Activated gamma-delta T cell treated with Interleukin-2 at 50 U/mL for 16 hours (primary cell): ENCODE measurements at places on chromosomes 5 and 9.

- DNase-seq = no peak
Observed at GRCh38 chr9:23526806-23527205, 299.2 kb downstream of the ELAVL2 start.

DNA sequence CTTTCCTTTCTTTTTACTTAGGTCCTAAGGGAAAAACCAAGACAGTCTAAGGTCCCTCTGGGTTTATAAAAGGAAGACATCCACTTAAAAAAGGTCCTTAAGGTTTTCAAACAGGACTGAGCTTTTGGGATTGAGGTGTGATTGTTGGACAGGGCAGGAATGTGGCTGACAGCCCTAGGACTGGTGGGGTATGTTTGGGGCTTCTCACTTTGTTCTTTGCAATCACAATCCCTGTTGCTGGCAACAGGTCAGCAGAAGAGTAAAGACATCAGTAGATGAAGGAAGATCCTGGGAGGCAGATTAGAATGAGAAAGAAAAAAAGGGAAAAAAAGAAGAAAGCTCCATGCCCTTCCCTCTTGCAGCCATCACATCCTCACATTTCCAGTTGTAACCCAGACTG is 101.4 kb upstream of the TARS1 start:
- no peak for DNase-seq

DNA sequence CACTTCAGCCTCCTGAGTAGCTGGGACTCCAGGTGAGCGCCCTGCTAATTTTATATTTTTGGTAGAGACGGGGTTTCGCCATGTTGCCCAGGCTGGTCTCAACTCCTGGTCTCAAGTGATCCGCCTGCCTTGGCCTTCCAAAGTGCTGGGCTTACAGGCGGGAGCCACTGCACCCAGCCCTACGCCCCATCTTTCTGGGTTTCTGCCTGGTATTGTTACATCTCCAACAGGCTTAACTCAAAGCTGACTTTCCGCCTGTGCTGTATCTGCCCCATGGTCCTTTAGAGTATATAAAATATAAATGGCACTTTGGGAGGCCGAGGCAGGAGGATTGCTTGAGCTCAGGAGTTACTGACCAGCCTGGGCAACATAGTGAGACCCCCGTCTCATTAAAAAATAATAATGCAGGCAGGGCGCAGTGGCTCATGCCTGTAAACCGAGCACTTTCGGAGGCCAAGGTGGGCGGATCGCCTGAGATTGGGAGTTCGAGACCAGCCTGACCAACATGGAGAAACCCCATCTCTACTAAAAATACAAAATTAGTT is 36.5 kb upstream of the GLDC start:
- no peak for DNase-seq

GRCh38 chr5:32779754-32780415 is 68.8 kb downstream of the NPR3 start:
- DNase-seq = no peak

DNA sequence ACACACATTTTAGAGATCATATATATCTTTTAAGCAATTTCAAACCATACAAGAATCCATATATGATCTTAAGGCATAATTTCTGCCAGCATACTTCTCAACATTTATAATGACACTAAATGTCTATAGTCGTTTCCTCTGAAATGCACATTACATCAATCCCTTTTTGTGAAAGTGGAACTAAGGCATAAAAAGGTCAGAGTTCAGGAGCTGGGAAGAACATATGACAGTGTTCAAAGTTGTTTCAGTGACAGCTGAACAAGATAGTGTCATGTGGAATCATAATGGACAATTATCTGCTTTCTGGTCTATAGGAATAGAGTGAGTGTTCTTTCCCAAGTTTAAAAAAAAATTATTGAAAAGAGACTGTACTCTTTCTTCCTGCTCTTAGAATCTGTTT is 2.4 kb upstream of the MOB3B start:
- no peak for DNase-seq

- DNase-seq = no peak
Observed at GRCh38 chr5:21802869-21803490, 1050.2 kb downstream of the CDH12 start.

DNA sequence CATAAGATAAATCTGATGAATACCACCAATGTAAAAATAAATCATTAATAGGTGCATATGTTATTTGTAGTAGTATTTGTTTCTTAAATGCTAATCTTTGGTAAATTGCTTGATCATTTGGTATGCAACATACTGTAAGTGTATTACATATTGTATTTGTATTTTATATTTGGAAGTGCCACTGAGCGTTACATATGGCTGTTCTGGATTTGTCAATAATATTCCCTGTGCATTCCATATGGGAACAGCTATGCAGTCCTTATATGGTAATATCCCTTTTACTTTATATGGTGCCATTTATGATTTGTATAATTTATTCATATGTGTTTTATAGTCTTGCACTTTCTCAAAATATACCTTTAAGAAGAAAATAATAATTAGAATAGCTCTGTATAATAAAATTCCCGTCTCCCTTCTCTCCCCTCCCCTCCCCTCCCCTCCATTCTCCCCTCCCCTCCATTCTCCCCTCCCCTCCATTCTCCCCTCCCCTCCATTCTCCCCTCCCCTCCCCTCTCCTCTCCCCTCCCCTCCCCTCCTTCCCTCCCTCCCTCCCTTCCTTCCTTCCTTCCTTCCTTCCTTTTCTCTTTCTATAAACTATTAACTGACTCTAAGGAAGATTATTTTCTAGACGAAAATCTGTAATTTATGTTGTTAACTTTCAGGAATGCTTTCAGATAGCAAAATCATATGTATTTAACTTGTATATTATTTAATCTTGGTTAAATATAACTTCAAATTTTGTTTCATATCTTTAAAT is 241.4 kb downstream of the CSNK1G3 start:
- no peak for DNase-seq

GRCh38 chr9:105507096-105507790 is 50.7 kb upstream of the FKTN start:
- DNase-seq = no peak

- no peak for DNase-seq
Observed at GRCh38 chr9:137266585-137267453, 10.7 kb upstream of the TOR4A start.
